Globus pallidus (tissue), 1 donor: ENCODE measurements at places on chromosomes 16 and 17.

DNA sequence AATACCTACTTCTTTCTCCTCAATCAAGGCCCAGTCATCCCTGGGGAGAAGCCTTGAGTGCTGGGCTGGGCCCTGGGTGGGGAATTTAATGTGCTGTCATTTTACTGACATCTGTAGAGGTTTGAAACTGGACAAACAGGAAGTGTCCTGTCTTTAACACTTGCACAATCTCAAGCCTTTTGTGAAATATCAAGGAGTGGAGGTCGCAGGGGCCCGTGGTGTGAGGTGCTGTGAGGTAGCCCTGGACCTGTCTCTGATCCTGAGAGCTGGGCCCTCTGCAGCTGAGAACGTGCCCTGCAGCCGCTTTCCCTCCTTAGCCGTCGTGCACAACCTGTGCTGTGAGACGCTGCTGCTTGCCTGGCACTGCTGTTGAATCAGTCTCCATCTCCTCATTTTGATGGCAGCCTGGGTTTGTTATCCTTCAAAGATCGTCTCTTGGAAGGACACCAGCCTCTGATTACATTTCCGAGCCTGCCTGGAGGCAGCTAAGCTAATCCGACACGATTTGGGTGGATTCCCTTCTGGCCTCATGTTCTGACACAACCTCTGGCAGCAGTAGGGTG lies 29.9 kb downstream of the SMARCE1 start:
- no peak for DNase-seq

DNA sequence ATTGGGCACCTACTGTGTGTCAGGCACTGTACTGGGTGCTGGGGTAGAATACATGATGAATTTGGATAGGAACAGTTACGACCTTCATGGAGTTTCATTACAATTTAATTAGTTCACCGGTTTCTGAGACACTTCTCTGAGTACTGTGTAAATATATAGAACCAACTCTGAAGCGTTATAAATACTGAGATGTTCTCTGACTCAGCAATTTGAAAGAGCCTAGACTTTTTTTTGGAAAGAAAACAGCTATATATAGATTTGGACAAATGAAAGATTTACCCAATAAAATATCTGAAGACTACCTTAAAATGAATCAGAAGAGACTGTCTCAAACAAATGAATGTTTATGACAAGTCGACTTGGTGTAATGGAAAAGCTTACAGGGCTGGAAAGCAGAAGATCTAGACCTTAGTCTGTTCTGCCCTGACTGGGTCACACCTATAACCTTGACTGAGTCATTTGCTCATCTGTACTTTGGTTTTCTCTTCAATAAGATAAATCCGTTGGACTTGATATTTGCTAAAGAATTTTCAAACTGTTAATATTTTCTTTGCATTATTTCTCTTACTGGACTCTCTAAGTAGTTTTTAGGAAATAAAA lies 4.6 kb upstream of the GAN start:
- no peak for DNase-seq

- DNase-seq: no peak
Observed at GRCh38 chr16:19843371-19843770, 41.3 kb downstream of the GPRC5B start.

GRCh38 chr17:81231121-81231645 lies 7.7 kb downstream of the TEPSIN start:
- no peak for DNase-seq

DNA sequence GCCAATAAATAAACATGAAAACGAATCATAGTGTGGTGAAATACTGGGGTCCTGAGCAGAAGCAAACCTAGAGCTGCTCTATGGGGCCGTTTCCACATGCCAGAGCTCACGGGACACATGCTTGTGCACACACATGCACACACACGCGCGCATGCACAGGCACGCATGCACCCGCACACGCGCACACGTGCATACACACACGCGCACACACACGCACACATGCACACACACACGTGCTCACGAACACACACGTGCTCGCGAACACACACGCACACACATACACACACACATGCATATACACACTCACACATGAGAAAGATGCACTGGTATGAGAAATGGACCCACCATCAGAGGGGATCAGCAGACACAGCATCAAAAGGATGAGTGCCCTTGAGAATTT lies 52.2 kb upstream of the DNAJA2 start:
- no peak for DNase-seq

GRCh38 chr17:76700617-76701470 lies 9.9 kb downstream of the MXRA7 start:
- DNase-seq: no peak

GRCh38 chr17:59420901-59421300 lies 89.4 kb downstream of the YPEL2 start:
- no peak for DNase-seq

- no peak for DNase-seq
Observed at GRCh38 chr16:85004587-85005205, 6.6 kb downstream of the ZDHHC7 start.

DNA sequence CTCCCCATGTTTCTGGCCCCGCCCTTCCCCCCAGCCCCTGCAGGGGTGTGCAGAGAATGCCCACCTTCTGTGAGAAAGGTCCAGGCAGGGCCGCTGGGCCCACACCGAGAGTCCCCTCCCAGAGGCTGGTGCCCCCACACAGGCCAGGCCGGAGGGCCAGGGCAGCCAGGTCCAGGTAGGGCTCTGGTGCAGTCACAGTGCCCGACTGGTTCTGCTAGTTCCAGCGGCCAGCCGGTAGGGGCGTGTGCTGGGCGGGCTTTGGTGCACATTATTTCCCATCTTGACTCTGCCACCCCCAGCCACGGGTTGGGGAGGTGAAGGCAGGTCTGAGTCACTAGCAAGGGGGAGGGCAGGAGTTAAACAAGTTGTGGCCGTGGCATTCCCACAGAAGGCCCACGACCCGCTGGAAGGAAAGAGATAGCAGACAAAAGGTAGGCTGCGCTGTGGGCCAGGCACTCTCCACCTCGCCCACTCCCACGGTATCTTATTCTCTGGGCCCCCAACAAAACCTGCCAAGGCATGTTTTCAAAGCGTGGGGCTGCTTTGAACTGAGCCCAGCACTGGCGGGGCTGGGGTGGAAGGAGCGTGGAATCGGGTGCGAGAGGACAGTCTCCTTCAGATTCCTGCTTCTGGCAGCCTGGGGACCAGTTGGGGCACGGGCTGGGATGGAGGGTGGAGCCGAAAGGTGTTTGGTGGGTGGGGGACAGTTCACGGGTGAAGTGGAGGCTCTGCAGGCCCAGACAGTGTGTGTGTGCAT lies 1.9 kb downstream of the EPN3 start:
- no peak for DNase-seq

GRCh38 chr16:51641191-51641765 lies 490.2 kb upstream of the SALL1 start:
- DNase-seq: no peak

DNA sequence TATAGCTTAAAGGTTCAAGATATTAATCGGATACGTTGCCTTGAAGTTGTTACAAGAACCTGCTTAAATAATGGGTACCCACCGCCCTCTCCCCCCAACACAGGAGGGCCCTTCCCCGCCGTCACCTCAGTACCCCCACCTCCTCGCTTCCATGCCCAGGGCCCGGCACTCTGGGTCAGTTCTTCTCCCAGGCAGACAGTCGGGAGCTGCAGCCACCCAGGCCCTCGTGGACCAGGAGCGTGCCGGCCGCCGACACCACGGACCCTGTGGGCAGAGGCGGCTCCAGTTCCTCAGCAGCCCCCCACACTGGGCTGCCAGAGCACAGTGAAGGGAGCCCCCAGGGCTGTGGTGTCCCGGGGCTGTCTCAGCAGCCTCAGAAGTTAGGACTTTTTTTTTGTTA lies 80.9 kb upstream of the ZNF750 start:
- no peak for DNase-seq
